ENCODE measurements at places on chromosomes 16 and 17. TPM values are rescaled to one million over a fixed set of nuclear protein-coding genes. Genes with fewer than 3 reads are reported as not detected.

KCNJ18 gene
- not detected for total RNA-seq

VTN gene
- 0.54 TPM for total RNA-seq

KNOP1 gene
- 10.5 TPM for total RNA-seq

CUEDC1 gene
- 0.79 TPM for total RNA-seq

TEX14 gene
- 1.2 TPM for total RNA-seq

MFAP4 gene
- total RNA-seq, result not detected

SP6 gene
- 0.13 TPM for total RNA-seq

HOXB8 gene
- total RNA-seq, result not detected

NPIPB8 gene
- total RNA-seq, result not detected

KRT28 gene
- not detected for total RNA-seq

TOM1L1 gene
- not detected for total RNA-seq

DNA sequence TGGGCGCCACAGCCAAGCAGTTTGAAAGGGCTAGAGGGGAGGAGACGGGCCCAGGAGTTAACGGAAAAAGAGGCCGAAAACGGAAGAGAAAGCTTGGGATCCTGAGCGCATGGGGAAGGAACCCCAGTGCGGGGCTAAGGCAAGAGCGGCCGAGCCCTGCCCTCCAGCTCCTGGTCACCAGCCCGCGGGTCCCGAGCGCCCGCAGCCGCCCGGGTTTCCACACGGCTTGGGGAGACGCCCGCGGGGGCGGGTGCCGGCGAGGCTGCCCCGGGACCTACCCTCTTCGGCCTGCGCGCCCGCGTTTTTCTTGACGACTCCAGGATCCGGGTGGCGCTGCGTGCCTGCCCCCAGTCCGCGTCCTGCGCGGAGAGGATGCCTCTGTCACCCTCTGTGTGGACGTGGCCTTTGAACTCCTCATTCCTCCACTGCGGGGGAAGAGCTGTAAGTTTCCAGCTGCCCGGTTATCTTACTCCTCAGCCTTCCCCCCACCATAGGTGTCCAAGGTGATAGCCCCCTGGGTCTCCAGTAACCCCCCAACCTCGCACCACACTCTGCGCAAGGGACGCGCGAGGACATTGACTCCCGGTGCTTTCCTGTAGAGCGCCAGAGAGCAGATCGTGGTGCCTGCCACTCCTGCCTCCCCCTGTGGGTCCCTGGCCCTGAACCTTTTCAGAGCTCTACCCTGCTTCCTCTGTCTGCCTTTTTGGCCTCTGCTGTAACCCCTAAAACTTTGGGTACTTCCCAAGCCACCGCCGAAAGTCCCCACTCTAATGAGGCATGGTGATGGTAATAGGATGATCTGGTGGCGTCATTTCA lies 1.7 kb upstream of the CDH11 start:
- DNase-seq, result no peak

- DNase-seq, result no peak
These were observed 9.8 kb downstream of the TP53 start for GRCh38 chr17:7677388-7678067.

DNA sequence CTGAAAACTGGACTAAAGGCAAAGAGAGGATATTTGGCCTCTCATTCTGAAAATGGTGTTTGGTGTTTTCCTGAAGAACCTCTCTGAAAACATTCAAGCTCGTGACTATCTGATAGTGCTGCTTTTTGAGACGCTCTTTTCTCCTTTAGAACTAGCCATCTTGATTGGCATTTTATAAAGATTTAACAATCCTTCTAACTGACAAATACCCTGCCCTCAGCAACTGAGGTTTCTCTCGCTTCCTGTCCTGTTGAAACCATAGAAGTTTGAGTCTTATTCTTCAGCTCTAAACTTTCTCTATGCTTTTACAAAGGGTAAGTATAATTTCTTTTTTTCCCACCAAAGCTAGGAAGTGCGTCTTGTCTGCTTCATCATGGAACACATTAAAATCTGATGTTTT lies 13.3 kb downstream of the CNEP1R1 start:
- DNase-seq, result no peak

GRCh38 chr16:24309258-24310142 lies 53.4 kb downstream of the CACNG3 start:
- DNase-seq, result no peak

GRCh38 chr17:73855720-73856333 lies 211.6 kb upstream of the SDK2 start:
- DNase-seq, result no peak

GRCh38 chr16:943971-944370 lies 26.8 kb downstream of the LMF1 start:
- no peak for DNase-seq

DNA sequence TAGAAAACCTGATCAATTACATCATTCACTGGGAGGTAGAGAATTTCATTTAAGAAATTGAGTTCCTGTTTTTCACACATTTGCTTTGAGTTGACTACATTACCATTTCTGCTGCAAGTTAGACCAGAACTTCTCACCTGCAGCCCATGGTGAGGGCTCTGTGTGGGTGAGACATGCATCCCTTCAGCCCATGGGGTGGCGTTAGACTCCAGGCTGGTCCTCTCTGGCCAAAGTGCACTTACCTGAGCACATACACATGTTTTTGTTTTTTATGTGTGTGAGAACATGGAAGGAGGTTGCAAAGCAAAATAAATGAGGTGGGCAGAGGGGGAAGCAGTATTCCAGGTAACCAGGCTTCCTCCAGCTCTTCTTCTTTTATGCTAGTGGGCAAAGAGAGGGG lies 470.2 kb downstream of the PMP22 start:
- no peak for DNase-seq

GRCh38 chr17:40307740-40308239 lies 1.2 kb upstream of the RARA start:
- no peak for DNase-seq

DNA sequence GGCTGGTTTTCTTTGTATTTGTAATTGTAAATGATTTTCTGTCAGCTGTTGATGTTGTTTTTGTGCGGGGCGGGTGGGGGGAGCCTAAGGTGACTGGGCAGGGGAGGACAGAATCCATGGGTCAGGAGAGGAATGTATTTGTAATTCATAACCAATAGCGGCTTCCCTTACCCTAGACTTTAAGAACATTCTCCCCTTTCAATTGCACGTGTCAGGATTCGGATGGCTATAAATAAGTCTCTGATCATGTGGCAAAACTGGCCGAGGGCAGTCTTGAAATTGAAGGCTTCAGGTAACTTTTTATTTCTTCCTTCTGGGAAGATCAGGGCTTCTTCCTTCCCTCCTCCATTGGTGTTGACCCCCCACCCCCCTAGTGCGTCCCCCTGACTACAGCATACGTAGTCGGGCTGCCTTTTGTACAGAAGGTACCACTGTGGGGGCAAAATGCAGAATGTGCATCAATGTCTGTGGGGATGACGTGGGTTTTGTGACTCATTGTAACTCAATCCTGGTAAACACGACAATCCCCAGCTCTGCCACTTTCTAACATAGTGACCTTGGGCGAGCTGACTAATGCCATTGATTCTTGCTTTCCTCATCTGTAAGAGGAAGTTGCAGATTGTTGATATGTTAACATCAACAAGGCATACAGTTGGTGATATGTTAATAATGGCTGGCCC lies 16.2 kb downstream of the MARCHF10 start:
- DNase-seq, result no peak

DNA sequence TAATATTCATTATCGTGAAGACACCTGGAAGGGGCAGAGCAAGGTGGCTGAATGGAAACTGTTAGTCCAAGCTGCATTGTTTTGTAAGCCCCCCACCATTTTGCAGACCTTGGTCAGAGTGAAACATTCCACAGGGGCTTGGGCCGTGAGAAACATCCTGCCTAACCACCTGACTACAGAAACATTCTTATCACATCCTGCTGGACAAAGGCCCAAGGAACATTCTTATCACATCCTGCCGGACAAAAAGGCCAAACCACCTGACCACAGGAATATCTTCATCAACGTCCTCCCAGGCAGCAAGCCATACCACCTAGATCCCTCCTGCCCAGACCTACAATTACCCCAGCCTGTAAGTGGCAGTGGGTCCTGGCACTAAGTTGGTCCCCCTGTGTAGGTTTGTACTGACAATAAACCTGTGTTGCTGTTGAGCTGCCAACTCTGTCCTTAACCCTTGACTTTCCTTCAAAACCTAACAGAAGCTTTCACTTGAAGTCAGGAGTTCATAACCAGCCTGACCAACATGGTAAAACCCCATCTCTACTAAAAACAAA lies 19.6 kb downstream of the ATF7IP2 start:
- DNase-seq, result no peak

DNA sequence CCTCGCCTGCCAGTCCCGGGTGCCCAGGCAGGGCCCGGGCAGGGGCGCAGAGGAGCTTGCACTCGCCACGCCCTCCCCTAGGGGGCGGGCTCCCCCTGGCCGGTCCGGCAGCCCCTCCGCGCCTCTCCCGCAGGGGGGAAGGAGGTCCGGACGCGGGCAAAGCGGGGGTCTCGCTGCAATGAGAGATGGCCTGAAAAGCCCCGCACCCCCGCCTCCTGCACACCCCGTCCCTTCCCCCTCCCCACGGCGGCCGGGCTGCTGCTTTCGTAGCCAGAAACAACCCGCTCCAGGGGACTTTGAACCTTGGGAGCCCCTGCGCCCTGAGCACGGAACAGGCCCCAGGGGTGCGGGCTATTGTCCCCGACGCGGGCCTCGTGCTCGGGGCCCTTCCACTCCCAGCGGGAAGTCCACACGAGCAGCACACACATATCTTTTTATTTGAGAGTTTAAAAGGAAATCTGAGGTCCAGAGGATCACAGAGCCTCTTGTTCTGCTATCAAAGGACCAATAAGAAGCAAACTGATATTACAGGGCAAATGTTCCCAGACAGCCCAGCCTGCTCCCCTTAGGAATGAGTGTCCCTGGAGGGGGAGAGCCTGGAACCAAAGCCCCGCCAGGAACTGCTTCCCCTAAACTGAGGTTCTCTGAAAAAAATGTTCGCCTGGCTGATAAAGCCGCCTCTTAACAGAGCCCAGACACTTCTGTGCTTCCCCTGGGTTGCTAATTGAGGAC lies 5.8 kb upstream of the CBX4 start:
- DNase-seq, result peak; percentile 44

DNA sequence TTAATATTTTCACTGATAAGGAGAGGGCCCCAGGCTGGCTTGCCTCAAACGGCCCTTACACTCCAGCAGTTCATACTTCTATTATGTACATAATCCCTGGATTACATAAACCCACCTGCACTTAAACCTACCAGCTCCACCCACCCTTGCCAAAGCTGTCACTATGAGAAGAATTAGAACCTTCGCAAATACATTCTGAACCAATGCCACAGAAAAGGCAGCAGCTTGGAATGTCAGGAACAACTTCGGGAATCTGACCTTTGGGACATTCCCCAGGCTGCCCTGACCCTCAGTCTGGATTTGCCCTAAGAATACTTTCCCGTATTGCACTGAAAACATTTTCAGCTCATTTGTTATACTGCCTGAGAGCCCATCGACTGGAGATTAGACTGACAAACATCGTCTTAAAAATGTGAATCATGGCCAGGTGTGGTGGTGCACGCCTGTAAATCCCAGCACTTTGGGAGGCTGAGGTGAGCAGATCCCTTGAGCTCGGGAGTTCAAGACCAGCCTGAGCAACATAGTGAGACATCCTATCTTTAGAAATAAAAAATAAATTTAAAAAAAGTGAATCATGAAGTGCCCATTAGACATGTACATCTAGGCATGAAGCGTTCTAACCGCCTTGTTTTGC lies 21.0 kb upstream of the SEC14L1 start:
- DNase-seq, result no peak

DNA sequence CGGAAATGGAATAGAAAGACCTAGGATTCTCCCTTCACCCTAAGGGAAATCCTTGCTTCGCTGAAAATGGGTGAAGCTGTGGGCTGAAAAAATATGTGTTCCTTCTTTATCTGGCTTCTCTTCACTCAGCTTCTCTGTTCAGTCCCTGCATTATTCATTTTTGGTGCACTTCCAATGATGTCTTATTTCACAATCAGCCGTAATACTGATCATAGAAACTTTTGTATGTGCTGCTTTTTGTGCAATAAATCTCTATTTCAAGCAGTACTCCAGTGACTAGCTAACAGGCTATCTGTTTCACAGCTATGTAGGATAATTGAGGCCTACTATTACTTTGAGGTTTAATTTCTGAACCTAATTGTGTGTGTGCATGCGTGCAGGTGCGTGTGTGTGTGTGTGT lies 144.6 kb downstream of the FOXL1 start:
- no peak for DNase-seq

DNA sequence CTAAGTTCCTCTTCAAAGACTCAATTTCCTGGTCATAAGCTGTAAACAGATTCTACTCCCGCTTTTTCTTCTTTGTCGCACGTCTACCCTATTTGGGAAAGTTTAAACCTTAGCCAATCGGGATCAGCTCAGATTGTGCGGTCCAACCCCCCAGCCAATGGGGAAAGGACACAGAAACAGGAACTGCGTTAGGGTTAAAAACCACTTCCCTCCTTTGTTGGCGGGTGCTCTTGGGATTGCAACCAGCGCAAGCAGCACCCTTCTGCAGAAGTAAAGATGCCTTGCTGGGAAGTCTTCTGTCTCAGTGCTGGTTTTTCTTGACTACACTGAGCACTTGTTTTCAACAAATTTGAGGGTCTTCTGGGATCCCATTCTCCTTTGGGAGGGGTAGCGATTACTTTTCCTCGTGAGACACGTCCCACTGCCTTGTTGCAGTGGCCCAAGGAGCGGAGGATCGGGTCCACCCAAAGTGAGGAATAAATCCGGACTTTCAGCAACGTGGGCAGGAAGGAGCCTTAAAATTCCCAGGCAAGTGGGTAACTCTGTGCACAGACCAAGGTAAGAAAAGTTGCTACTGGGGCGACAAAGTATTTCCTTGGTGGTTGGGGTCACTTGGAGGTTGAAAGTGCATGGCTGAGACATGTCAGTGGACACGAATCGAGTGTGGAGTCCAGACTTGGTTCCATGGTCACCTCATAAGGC lies 1.0 kb upstream of the YPEL3 start:
- DNase-seq, result peak; percentile 35

- no peak for DNase-seq
These were observed 124.8 kb upstream of the RBL2 start for GRCh38 chr16:53309457-53309856.

GRCh38 chr17:46035112-46035818 lies 36.2 kb downstream of the STH start:
- DNase-seq, result no peak

- DNase-seq, result no peak
These were observed 12.7 kb downstream of the NATD1 start for GRCh38 chr17:21240369-21241055.

GRCh38 chr17:33342025-33342424 lies 48.9 kb upstream of the ASIC2 start:
- no peak for DNase-seq

GRCh38 chr17:7729816-7730215 lies 12.3 kb downstream of the DNAH2 start:
- DNase-seq, result no peak

GRCh38 chr17:49952209-49952911 lies 16.6 kb upstream of the DLX4 start:
- peak; percentile 70 for DNase-seq

- DNase-seq, result no peak
These were observed 21.7 kb upstream of the USP36 start for GRCh38 chr17:78862073-78863023.

GRCh38 chr17:15185625-15185991 lies 79.5 kb downstream of the PMP22 start:
- no peak for DNase-seq

GRCh38 chr16:5326395-5326794 lies 228.8 kb upstream of the EEF2KMT start:
- no peak for DNase-seq

- no peak for DNase-seq
These were observed 120.0 kb upstream of the TBX2 start for GRCh38 chr17:61279476-61280145.

Measured in T-cell (primary cell).